ENCODE measurements at places on chromosomes 3 and 15.

- no peaks in the 10 kb centered on the region for H3K4me1 ChIP-seq
- no peaks in the 10 kb centered on the region for H3K27me3 ChIP-seq
- DNase-seq = no peak
- H3K36me3 ChIP-seq = no peaks in the 10 kb centered on the region
- H3K27ac ChIP-seq = no peak overlapping the region
- no peak overlapping the region for H3K4me3 ChIP-seq
These were observed 1082.6 kb upstream of the EPHA6 start for GRCh38 chr3:95731753-95732152.

DNA sequence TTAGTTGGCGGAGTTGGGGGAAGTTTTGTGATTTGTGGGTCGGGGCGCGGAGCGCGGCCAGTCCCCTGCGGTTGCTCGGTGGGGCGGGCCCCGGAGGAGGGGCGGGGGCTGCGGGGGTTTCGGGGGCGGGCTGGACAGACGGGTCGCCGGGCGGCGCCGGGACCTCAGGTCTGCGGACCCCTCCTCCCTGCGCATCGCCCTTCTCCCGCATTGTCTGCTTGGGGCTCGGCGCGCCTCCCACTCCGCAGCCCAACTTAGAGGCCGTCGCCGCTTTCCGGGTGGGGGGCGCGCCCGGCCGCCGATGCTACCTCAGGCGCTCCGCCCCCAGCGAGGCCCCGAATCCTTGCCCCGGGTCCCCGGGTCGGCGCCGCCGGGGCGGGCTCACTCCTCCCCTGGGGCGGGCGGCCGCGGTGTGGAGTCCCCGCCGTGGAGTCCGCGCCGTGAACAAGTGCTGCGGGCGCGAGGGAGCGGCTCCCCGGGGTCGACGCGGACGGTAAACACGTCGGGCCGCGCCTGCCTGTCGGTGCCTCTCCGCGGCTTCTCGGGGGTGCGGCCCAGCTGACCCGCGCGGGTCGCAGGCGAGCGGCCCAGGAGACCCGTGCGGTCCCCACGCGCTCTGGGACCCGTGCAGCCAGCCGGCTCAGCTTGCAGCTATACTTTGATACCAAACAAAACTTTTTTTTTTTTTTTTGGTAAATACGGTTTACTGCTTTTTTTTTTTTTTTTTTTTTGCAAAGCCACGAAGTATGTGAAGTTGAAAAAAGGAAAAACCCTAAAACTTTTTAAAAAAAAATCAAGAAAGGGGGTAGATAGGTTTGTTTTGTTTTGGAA, 624 bp downstream of the AKAP13 start:
- no peak for DNase-seq
- H3K4me1 ChIP-seq = no peaks in the 10 kb centered on the region
- no peaks in the 10 kb centered on the region for H3K36me3 ChIP-seq
- H3K27me3 ChIP-seq = no peaks in the 10 kb centered on the region

- H3K4me1 ChIP-seq = peaks cover 20% of the 10 kb centered on the region
- no peaks in the 10 kb centered on the region for H3K27me3 ChIP-seq
- H3K27ac ChIP-seq = no peak overlapping the region
- no peak for DNase-seq
These were observed 111.7 kb downstream of the FNDC3B start for GRCh38 chr3:172150913-172151650.

DNA sequence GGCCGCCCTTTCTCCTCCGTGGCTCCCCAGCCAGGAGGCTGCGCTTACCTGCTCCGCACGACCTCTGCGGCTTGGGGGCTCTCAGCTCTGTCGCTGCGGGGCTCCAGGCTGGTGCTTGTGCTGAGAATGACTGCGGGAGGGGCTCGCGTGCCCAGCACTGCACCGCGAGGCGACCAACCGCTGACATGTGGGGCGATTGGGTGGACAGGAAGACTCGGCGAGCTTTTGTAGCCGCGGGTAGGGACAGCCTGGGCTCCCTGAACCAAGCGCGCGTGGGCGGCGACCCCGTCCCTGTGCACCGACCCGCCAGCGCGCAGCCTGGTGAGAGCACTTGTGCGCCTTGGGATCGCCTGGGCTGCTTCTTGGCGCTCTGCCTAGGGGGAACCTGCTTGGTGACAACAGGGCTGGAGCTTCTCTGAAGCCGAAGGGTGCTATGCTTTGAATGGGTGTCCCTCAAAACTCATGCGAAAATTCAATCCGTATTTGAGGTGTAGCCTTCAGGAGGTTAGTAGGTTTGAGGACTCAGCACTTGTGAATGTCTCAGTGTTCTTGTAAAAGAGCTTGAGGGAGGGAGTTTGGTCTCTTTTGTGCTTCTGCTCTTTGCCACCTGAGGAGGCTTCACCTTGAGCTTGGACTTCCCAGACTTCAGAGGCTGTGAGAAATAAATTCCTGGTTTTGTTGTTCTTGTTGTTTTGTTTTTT, 50.4 kb downstream of the IL12A start:
- peaks cover 9% of the 10 kb centered on the region for H3K27me3 ChIP-seq
- no peak overlapping the region for H3K27ac ChIP-seq
- peak overlapping the region; percentile 37 for H3K4me3 ChIP-seq

DNA sequence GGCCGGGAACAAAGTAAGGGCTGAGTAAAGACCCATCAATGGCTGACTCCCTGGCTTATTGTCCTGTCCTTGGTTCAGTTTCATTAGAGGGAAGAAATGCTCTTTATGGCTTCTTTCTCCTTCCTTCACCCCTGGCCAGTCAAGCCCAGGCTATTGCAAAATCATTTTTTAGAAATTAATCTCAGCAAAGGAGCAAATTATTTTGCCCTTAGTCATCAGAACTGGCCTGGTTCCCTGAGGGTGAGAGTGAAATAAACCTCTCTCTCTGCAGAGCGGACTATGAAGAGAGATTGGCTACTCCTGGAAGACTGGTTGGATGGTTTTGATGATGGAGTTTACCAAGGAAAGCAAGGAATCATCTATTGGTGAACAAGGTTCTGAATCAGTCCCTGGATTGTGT, 52.7 kb upstream of the OXTR start:
- DNase-seq = no peak
- no peak overlapping the region for H3K27ac ChIP-seq
- H3K4me3 ChIP-seq = no peak overlapping the region
- H3K36me3 ChIP-seq = no peaks in the 10 kb centered on the region
- H3K27me3 ChIP-seq = no peaks in the 10 kb centered on the region

DNA sequence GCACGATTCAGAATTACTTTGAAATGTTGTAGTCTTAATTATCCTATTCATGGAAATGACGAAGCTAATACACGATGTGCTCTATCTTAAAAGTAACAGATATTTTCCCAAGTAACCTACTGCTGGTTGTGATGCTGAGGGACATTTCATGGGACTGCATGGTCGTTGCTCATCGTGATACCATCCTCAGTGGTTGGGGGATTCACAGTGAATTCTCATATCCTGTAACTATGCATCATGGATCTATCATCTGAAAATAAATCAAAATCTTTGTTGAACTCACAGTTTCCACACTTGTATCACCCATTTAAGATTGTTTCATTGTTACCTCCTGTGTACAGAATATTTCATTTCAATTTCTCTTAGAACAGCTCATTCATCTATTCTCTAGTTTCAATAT, 84.7 kb downstream of the OPA1 start:
- peaks cover 3% of the 10 kb centered on the region for H3K4me1 ChIP-seq
- H3K27me3 ChIP-seq = no peaks in the 10 kb centered on the region
- H3K27ac ChIP-seq = no peak overlapping the region
- H3K4me3 ChIP-seq = no peak overlapping the region
- no peaks in the 10 kb centered on the region for H3K36me3 ChIP-seq

DNA sequence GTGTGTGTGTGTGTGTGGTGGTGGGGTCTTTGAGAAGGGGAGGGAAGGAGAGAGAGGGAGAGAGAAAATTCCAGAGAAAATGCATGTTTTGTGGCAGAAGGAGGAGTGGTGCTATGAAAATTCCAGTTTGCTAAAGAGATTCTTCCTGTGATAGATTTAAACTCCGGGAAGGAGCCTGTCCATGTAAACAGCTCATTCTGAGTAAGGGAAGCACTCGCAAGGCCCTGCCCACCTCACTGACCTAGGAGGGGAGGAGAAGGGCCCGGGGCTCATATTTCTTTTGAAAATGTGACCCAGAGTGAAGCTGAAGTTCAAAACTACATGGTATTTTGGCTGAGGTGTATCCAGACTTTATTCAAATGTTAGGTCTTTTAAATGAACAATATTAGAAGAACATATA, 41.3 kb downstream of the ADAMTSL3 start:
- no peaks in the 10 kb centered on the region for H3K27me3 ChIP-seq
- H3K36me3 ChIP-seq = no peaks in the 10 kb centered on the region
- no peak overlapping the region for H3K27ac ChIP-seq
- no peak for DNase-seq

GRCh38 chr3:155270063-155270462, 23.4 kb downstream of the STRIT1 start:
- DNase-seq = no peak
- H3K4me1 ChIP-seq = no peaks in the 10 kb centered on the region
- no peak overlapping the region for H3K4me3 ChIP-seq
- no peaks in the 10 kb centered on the region for H3K36me3 ChIP-seq

- no peak overlapping the region for H3K4me3 ChIP-seq
- peak; percentile 21 for DNase-seq
- no peaks in the 10 kb centered on the region for H3K27me3 ChIP-seq
- peaks cover 9% of the 10 kb centered on the region for H3K36me3 ChIP-seq
- no peak overlapping the region for H3K27ac ChIP-seq
These were observed 74.9 kb downstream of the PIK3R4 start for GRCh38 chr3:130671545-130672312.

GRCh38 chr3:156483426-156483825, 71.5 kb downstream of the SSR3 start:
- H3K36me3 ChIP-seq = no peaks in the 10 kb centered on the region
- DNase-seq = no peak
- H3K27me3 ChIP-seq = no peaks in the 10 kb centered on the region
- no peak overlapping the region for H3K27ac ChIP-seq
- no peak overlapping the region for H3K4me3 ChIP-seq

- no peak for DNase-seq
- H3K27me3 ChIP-seq = no peaks in the 10 kb centered on the region
- no peak overlapping the region for H3K4me3 ChIP-seq
- no peaks in the 10 kb centered on the region for H3K36me3 ChIP-seq
These were observed 45.5 kb downstream of the TEX9 start for GRCh38 chr15:56410721-56411120.

- peaks cover 15% of the 10 kb centered on the region for H3K4me1 ChIP-seq
- peak overlapping the region; percentile 73 for H3K4me3 ChIP-seq
- H3K36me3 ChIP-seq = no peaks in the 10 kb centered on the region
These were observed 524 bp downstream of the IGF1R start for GRCh38 chr15:98648654-98649471.

DNA sequence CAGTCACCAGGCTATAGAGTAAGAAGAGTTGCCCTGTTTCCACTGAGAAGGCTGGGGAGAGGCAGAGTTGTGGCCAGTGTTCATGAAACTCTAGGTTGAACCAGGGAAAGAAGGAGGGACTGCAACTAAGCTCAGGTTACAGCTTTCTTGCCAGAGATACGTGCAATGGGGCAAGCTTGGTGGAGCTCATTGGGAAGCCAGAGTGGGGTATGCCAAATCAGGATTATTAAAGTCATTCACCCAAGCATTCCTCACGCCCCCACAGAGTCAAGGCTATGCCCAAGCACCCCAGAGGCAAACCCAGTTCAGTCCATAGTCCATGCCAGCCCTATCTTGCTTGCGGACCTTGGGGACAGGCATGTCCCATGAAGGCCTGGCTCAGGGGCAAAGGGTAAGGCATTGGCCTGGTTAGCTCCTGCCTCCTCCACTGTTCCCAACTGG, 17.6 kb downstream of the SLC6A20 start:
- H3K4me1 ChIP-seq = no peaks in the 10 kb centered on the region
- DNase-seq = no peak
- no peaks in the 10 kb centered on the region for H3K27me3 ChIP-seq
- H3K4me3 ChIP-seq = no peak overlapping the region

- H3K36me3 ChIP-seq = peaks cover 52% of the 10 kb centered on the region
- DNase-seq = no peak
- peak overlapping the region; percentile 78 for H3K27ac ChIP-seq
- H3K27me3 ChIP-seq = no peaks in the 10 kb centered on the region
These were observed 4.5 kb downstream of the PLXNB1 start for GRCh38 chr3:48425281-48425812.

GRCh38 chr15:90227816-90228772, 5.6 kb downstream of the CIB1 start:
- no peak for DNase-seq
- peaks cover 21% of the 10 kb centered on the region for H3K4me1 ChIP-seq
- H3K27ac ChIP-seq = no peak overlapping the region
- H3K4me3 ChIP-seq = no peak overlapping the region
- peaks cover 79% of the 10 kb centered on the region for H3K36me3 ChIP-seq

GRCh38 chr3:160287666-160288065, 62.4 kb downstream of the C3orf80 start:
- DNase-seq = no peak
- H3K36me3 ChIP-seq = no peaks in the 10 kb centered on the region
- no peak overlapping the region for H3K27ac ChIP-seq
- H3K27me3 ChIP-seq = no peaks in the 10 kb centered on the region

GRCh38 chr3:119774444-119774843, 7.5 kb upstream of the NR1I2 start:
- H3K27ac ChIP-seq = no peak overlapping the region
- H3K4me1 ChIP-seq = no peaks in the 10 kb centered on the region
- DNase-seq = no peak
- no peaks in the 10 kb centered on the region for H3K36me3 ChIP-seq
- H3K27me3 ChIP-seq = no peaks in the 10 kb centered on the region

DNA sequence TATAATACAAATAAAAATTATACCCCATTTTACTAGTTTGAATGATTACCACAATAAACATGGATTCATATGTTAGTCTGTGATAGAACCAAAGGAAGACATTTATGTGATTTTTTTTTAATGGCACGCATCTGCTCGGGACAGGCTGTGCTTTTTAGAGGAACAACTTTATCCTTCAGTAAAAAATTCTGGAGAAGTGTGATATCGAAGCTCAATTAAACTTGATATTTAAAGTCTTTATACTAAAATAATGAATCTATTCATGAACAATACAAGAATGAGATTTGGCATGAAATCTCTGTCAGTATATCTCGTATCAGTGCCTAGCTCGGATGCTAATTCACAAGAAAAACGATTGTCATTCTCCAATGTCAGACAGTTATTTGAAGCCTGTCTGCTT, 230.8 kb upstream of the ZNF717 start:
- H3K36me3 ChIP-seq = no peaks in the 10 kb centered on the region
- H3K27ac ChIP-seq = no peak overlapping the region
- H3K4me1 ChIP-seq = no peaks in the 10 kb centered on the region
- DNase-seq = no peak
- no peaks in the 10 kb centered on the region for H3K27me3 ChIP-seq

- no peak overlapping the region for H3K4me3 ChIP-seq
- no peaks in the 10 kb centered on the region for H3K36me3 ChIP-seq
- no peak for DNase-seq
- H3K27me3 ChIP-seq = no peaks in the 10 kb centered on the region
- no peak overlapping the region for H3K27ac ChIP-seq
These were observed 21.0 kb downstream of the PEAK1 start for GRCh38 chr15:77398927-77399326.

DNA sequence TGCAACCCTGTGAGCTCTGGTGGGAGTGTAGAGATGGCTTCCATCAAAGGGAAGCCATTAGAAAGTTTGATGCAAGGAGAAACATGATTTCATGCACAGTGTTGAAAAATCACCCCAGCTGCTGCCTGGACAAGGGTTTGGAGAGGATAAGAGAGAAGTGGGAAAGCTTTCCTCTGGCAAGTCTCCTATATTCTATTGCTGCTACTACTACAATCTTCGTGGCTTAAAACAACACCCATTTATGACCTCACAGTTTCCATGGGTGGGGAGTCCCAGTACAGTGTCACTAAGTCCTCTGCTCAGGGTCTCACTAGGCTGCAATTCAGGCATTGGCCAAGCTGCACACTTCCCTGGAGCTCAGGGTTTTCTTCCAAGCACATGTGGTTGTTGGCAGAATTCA, 229.3 kb downstream of the TAFA4 start:
- no peak for DNase-seq
- no peaks in the 10 kb centered on the region for H3K36me3 ChIP-seq
- H3K4me1 ChIP-seq = no peaks in the 10 kb centered on the region
- no peak overlapping the region for H3K4me3 ChIP-seq
